ENCODE measurements at places on chromosomes 1 and 21.

- DNase-seq, result no peak
Measured at GRCh38 chr1:53068314-53069099, 6.5 kb downstream of the PODN start.

DNA sequence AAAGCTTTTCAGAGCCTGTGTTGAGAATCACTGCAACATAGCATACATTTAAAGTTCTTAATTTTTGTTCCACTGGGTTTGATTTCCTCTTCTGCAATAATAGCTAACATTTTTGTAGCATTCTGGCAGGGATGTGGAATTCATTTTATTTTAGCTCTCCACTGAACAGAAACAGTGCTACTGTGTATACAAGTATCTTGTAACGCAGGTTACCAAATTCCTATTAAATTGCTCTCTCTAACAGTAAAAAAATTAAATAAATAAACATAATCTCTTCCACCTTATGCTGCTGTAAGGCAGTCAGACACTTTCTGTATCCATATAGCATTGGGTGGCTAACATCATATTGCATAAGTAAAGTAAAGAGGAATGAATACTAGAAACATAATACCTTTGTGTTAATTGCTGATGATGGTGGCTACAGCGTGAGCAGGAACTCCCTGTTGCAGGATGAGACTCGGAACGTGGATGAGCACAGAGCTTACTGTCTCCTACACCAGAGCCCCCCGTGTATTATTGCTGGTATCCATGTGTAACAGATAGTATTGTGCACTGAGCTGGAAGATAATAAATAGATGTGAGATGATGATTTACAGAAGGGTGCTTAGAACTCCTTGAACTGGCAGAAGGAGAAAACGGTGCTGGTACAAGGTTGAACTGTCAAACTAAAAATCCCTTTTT is 276.9 kb upstream of the SNX7 start:
- DNase-seq, result no peak

DNA sequence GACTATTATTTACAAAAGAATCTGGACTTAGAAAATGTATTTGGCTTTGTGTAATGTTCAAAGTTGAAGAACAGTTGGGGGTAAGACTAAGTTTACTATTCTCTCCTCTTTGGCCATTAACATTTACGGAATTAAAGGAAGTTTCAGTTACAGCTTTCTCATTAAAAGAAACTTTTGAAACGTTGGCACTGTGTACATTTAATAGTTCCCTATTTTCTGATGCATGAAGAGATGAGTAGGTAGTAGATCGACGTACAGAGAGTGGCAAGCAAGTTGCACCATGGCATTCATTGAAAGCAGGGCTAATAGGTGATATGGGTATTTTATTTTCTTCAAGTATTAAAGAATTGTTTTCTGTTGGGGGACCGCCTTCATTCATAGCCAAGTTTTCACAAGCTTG is 3.2 kb downstream of the ASPM start:
- DNase-seq, result no peak

GRCh38 chr1:81915937-81916336 is 115.2 kb downstream of the ADGRL2 start:
- DNase-seq, result no peak

DNA sequence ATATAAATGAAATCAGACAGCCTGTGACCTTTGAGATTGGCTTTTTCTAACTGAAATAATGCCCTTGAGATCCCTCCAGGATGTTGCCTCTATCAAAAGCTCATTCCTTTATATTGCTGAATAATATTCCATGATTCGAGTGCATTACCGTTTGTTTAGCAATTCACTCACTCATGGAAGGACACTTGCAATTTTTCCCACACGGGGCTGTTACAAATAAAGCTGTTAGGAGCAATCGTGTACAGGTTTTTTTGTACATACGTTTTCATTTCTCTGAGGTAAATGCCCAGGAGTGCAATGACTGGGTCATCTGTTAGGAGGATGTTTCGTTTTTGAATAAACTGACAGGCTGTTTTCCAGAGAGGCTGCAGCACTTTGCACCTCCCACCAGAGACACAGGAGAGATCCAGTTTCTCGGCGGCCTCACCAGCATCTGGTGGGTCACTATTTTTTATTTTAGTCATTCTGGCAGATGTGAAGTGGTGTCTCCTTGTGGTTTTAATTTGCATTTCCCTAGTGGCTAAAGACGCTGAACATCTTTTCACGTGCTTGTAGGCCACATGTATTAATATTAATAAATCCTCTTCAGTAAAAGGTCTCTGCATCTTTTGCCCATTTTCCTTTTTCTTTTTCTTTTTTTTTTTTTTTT is 11.0 kb downstream of the PRDM15 start:
- no peak for DNase-seq

DNA sequence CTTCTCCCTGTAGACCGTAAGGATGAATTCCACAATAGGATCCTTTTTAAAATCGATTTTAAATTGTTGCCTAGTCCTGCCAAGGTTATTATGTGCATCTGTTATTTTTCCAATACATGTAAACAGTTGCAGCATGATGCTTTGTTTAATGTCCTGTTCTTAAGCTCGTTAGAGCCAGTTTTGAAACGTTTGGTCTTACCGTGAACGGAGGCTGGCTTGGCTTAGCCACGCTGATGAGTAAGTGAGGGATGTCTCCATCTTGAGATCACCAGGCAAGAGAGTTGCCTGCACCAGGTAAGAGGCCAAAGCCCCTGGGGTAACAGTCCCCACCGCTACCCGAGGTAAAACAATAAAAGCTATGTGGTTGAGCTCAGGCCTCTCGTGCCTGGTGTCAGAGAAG is 17.3 kb downstream of the CSTB start:
- DNase-seq, result no peak

GRCh38 chr1:26693599-26694572 is 1.9 kb upstream of the ARID1A start:
- DNase-seq, result no peak

DNA sequence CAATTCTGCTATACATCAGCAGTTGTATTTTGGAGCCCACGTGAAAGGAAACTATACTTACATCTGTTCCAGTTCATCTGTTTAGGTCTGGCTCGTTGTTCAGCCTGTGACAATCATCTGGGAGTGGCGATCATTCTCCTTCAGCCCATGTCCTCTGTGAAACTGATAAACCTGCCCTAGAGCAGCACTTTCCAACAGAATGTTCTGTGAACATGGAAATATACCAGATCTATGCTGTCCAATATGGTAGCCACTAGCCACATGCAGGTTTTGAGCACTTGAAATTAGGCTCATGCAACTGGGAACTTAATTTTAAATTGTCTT is 24.5 kb upstream of the COQ8A start:
- DNase-seq, result no peak

- DNase-seq, result no peak
Measured at GRCh38 chr1:28170001-28170596, 6.4 kb downstream of the PTAFR start.

GRCh38 chr1:151846686-151847237 is 6.8 kb downstream of the THEM5 start:
- no peak for DNase-seq

- peak; percentile 12 for DNase-seq
Measured at GRCh38 chr1:40312238-40313205, 4.6 kb downstream of the COL9A2 start.

DNA sequence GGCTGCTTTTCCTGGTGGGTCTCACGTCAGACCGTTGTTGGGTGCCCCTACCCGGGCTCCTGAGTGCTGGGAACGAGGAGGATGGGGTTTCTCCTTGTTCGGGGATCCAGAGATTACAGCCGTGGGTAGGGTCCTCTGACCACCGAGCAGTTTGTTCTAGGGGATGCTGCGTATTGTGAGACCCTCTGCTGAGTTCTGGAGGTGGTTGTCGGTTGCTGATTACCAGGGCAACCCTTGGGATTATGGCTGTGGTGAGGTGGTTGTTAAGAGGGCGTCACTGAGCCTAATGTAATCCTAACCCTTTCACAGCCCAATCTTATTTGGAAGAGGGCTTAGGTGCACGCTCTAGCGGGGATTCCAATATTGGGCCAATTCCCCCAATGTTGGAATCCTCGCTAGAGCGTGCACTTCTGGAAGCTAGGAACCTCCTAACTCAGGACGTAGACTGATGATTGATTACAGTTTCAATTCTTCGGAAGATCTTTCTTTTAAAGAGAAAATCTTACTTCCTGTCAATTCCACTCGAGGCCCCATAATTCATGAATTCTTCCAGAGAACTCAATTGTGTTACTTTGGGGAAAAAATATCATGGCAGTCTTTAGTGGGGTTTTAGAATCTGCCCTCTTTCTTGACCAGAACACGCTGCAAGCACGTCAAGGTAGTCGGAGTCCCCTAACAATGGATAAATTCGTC is 483 bp downstream of the TCEANC2 start:
- DNase-seq, result no peak

- DNase-seq, result no peak
Measured at GRCh38 chr1:156987715-156988114, 57.8 kb downstream of the ARHGEF11 start.

- DNase-seq, result no peak
Measured at GRCh38 chr1:39925721-39926342, 24.1 kb upstream of the MYCL start.

- DNase-seq, result no peak
Measured at GRCh38 chr1:940107-941014, 16.6 kb downstream of the SAMD11 start.

DNA sequence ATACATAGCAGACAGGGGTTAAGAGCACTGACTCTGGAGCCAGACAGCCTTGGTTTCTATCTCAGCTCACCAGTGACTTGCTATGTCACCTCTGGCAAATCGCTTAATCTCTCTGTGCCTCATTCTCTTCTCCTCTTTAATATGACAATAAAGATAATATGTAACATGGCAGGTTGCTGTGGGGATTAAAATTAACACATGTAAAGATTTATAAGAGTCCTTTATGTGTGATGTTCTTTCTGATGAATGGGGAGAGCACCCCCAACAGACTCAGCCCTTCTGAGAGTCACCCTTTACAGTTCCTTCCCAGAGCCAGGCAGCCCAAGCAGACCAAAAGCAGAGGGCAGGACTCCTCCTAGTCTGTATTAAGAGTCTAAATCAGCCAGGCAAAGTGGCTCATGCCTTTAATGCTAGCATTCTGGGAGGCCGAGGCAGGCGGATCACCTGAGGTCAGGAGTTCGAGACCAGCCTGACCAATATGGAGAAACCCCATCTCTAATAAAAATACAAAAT is 76.5 kb upstream of the SDC3 start:
- DNase-seq, result no peak

DNA sequence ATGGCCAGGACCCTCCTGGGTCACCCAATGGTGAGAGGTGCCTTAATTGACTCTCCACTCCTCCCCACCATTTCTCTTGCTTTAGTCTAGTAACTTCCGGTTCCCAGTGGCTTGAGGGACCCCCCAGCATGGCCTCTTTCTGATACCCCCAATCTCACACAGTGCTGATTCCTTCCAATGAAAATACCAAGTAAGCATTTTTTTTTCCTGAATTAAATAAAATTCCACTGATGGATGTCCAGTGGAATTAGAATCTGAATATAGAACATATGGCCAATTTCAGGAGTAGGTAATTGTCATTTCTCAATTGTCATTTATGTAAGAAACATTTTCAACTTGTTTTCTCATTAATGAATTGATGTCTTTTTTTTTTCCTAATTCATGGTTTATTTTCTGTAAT is 9.5 kb downstream of the NOS1AP start:
- no peak for DNase-seq

GRCh38 chr1:83670909-83671565 is 327.9 kb downstream of the TTLL7 start:
- DNase-seq, result no peak

GRCh38 chr1:47824297-47824696 is 172.9 kb downstream of the TRABD2B start:
- DNase-seq, result no peak

DNA sequence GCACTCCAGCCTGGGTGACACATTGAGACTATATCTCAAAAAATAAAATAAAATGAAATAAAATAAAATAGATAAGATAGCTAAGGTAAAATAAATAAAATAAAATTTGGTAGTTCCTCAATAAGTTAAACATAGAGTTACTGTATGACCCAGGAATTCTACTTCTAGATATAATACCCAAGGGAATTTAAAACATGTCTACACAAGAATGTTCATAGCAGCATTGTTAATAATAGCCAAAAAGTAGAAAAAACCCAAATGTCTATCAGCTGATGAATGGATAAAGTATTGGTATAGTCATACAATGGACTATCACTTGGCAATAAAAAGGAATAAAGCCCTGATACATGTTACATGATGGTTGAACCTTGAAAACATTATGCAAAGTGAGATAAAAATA is 47.8 kb downstream of the CEP350 start:
- DNase-seq, result no peak

DNA sequence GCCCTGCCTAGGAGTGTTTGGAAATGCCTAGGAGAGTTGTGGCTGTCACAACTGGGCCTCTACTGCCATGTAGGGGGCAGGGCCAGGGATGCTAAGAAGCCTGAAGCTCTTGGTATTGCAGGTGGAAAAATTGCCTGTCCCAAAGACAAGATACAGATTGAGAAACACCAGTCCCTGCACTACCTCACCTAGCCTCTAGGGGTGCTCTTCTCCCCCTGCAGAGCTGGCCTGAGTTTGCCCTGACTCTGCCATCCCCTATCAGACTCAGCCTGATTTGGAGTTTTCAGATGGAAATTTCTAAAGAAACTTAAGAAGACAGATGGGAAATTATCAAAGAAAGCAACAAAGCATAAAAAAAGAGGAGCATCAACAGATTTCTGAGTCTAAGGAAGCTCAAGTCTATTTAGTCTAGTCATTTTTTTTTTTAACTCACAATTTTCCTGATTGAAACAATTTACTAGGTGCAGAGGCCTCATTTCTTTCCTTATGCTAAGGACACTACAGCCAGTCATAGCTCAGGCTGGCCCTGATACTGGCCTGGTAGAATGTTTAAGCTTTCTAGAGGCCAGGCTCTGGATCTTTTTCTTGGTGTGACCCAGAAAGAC is 61.4 kb upstream of the LRRN2 start:
- DNase-seq, result peak; percentile 41

GRCh38 chr1:33182896-33183295 is 1.1 kb upstream of the TRIM62 start:
- DNase-seq, result no peak

GRCh38 chr1:25253911-25254310 is 6.7 kb upstream of the RSRP1 start:
- no peak for DNase-seq

DNA sequence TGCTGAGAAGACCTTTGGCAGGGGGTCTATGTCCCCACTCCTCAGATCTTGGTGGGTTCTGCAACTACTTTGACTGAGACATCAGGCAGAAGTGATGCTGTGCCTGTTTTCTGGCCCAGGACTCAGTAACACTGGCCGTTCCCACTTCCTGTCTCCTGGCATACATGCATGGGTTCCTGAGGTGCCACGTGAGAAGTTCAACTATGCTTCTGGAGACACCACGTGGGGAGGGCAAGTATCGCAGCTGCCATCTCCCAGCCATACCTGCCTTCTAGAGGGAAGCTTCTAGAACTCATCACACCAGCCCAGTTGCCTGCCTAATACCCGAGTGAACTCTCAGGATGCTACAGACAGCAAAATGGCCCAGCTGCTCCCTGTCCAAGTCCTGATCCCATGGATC is 65.8 kb downstream of the TRABD2B start:
- no peak for DNase-seq

GRCh38 chr1:117670976-117671780 is 65.3 kb downstream of the TENT5C start:
- DNase-seq, result no peak

- no peak for DNase-seq
Measured at GRCh38 chr1:119374208-119374874, 5.8 kb downstream of the HAO2 start.

- DNase-seq, result no peak
Measured at GRCh38 chr1:193417403-193417802, 231.0 kb upstream of the B3GALT2 start.

GRCh38 chr1:109296782-109297181 is 10.0 kb downstream of the MYBPHL start:
- DNase-seq, result no peak
